ENCODE measurements at places on chromosomes 5 and 9.

DNA sequence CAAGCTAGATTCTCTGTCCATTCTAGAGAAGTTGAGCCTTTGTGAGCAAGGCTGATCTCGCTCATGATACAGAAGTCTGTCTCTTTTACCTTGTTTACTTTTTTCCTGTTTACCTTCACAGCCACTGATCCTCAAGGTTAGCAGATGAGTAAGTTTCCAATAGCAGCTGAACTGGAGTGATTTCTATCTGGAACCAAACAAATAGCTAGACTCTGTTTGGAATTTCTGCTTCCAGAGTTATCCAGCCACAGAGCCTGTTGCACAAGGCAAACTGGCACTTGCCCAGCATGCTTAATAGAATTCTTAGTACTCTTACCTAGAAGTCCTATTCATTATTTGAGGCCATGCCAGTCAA, 12.8 kb upstream of the PANK3 start:
- DNase-seq = no peak

GRCh38 chr9:126399251-126399650, 72.6 kb downstream of the MVB12B start:
- no peak for DNase-seq

DNA sequence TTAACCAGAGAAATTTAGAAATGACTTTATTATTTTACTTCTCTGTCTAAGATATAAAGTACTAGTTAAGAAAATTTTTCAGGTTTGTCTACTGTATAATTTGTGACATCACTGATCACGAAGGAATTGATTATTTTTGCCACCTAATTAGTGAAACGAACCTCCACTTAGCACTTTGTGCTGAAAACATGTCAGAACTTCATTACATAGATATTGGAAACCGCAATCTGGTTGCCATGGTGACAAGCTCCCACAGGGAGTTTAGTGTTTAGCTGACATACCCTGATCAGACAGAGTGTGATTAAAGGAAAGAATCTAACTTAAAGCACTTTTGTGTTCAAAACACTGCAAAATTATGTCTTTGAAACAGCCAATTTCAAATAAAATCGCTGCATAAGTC, 668.4 kb upstream of the CCNG1 start:
- no peak for DNase-seq

DNA sequence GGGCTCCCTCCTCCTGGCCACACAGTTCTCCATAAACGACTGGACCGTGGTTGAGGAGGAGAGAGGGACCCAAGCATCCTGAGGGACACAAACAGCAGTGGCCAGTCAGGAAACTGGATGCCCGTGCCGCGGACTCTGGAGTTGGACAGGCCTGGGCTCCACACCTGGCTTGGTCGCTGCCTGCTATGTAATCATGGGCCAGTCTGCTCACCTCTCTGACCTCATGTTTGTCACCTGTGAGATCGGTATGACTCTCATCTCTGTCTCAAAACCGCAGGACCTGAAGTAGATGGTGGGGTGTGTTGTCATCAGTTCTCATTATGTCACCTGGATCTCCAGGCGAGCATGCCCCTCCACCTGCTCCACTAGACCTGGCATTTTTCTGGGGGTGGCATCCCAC, 14.5 kb downstream of the CXXC5 start:
- no peak for DNase-seq

Data from stimulated activated CD8-positive, alpha-beta memory T cell treated with anti-CD3 and anti-CD28 coated beads, Interleukin-15, amount 100 ng/mL, for 48 hours (primary cell).